ENCODE measurements at places on chromosomes 3 and 15.

GRCh38 chr3:118408431-118408830, 626.2 kb downstream of the IGSF11 start:
- DNase-seq = no peak

DNA sequence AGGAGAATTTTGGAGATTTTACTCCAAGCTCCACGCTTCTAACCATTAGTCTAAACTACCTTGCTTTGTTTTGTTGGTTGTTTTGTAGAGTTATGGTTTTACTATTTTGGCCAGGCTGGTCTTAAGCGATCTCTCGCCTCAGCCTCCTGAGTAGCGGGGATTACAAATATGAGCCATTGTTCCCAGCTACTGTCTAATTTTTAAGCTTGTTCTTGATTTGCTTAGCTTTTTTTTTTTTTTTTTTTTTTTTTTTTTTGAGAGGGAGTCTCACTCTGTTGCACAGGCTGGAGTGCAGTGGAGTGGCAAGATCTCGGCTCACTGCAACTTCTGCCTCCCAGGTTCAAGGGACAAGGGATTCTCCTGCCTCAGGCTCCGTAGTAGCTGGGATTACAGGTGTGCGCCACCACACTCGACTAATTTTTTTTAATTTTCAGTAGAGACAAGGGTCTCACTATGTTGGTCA, 28.5 kb downstream of the EFCAB12 start:
- no peak for DNase-seq

DNA sequence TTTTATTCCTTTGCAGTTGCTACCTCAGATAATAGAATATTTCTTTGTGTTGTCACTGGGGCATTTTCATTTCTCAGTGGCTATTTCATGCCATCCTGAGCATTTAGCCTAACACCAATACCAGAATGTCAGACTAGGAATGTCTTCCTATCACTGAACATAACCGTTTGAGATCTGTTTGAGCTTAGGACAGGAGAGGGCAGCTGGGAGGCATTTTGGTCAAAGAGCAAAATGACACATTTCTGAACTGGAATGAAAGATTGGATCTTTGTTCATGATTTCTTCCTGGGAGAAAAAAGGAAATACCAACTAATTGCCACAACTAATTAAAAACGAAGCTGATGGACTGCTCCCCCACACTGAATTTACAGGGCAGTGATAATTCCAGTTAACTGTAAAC, 921.3 kb upstream of the NR2F2 start:
- no peak for DNase-seq

GRCh38 chr3:16741103-16741758, 136.0 kb upstream of the DAZL start:
- DNase-seq = peak; percentile 94

DNA sequence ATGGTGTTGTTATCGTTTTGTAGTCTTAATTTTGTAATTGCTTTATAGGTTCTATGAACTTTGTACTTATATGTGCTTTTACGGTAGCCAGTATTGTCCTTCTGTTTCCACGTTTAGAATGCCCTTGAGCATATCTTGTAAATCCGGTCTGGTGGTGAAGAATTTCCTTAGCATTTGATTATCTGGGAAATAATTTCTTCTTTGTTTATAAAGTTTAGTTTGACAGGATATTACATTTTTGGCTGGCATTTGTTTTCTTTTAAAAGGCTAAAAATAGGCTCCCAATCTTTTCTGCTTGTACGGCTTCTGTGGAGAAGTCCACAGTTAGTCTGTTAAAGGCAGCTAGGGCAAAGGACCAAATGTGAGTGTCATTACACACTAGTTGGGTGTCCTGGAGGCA, 36.7 kb downstream of the SPESP1 start:
- no peak for DNase-seq

DNA sequence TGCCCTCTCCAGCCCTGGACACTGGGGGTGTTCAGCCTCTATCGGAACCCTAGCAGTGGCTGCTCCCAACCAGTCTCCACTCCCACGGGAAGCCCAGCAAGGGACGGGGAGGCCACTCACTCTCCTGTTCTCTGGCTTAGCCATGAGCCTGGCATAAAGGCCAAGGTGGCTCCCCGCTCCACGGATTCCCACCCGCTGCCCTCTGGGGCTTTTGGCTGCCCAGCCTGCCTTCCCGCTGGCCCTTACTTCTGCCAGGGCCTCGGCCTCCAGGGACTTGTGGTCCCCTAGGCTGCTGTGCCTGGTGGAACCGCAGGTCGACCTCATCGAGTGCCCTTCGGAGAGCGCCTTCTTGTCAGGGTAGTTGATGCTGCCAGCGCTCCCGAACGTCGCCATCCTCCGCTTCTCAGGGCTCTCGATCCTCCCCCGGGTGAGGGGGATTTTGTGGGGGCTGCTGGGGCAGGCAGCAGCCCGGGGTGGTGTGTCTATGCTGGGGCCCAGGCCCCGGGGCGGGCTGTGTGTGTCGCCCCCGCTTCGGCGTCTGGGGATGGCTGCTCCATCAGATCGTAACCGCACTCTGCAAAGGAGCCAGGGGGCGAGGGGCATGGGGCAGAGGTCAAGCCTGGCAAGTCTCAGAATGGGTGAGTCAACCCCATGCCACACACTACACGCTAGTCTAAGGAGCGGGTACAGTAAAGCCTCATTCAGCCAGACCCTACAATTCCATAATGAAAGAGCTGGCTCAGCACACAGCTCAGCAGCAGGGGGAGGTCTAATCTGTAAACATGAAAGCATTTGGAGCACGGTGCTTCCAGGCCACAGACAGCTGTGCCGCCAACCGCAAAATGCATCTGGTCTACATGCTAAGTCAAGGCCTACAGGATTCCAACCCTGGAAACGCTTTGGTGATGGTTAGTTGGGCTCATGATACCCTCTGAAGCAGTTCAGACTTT, 27.3 kb upstream of the RAD18 start:
- DNase-seq = peak; percentile 84

DNA sequence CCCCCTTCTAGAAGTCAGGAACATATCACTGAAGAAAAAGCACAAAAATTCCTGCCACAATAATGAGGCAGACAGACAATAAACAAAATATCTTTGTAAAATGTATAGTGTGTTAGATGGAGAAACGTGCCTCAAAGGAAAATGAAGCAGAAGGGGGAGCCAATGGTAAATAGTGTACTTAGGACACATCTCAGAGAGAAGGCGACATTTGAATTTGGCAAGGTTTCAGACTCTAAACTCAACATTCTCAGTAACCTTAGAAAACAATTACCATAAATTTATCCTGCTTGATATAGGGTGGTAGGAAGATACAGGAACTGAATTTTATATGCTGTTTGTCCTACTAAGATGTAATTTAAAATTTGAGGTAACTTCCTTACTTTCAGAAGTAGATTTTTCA, 52.6 kb upstream of the PTX3 start:
- DNase-seq = no peak

- no peak for DNase-seq
Observed at GRCh38 chr15:79067072-79067833, 23.3 kb downstream of the RASGRF1 start.

GRCh38 chr15:29774900-29775299, 47.4 kb downstream of the TJP1 start:
- DNase-seq = peak; percentile 51

- DNase-seq = no peak
Observed at GRCh38 chr3:162605651-162606204, 1109.1 kb downstream of the OTOL1 start.

GRCh38 chr15:65829130-65829764, 37.2 kb upstream of the DENND4A start:
- DNase-seq = no peak

DNA sequence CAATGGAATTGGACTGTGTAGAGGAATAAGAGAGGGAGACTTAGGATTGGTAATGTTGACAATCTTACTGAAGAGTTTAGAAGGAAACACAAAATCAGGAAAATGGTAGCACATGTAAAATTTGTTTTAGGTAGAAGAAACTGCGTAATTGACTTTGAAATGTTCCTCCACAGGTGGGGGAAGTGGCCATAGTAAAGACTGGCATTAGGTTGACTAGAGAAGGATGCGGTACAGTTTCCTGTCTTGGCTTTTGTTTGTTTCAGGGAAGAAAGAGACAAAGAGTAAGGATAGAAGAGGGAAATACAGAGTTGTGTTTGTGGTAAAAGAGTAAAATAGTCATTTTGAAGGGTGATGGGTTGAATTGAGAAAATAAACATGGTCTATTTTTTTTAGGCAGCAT, 253.6 kb upstream of the ZNF717 start:
- no peak for DNase-seq

- DNase-seq = no peak
Observed at GRCh38 chr3:122081543-122082247, 26.5 kb downstream of the CD86 start.

DNA sequence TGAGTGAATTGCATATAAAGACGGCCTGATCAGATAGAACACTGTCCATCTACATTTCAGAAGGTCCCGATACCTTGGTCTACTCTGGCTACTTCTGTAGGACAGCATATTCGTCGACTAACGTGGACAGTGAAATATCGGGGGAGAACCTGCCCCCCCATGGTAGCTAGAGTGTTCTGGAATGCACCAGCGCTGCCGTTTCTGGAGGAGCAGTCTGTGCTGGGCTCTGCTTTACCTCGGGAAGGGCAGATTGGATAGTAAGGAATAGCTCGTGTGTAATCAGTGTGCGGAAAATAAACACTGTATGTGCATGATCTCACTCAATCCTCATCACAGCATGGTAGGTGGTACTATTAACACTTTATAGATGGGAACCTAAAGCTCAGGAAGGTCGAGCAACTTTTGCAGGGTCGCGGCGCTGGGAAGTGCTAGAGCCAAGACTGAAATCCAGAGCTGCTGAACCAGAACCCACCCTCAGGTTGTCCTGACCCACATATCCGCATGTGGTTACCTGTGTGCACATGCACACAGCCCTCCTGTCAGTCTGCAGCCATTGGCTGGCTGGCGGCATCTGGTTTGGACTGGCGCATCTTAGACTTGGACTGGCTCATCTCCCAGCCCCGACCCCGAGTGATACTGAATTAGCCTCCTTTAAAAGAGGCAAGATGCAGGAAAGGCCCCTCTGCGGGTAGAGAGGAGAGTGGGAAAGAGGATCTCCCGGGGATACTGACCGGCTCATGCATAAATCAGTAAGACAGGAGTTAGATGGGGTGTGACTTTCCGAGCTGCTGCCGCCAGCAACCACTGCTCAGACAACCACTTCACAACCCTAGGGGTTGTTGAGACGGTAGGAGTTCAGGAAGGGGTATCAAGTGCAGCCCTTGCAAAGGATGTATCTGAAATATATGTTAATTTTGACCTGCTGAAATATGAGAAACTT, 155.0 kb upstream of the BHLHE40 start:
- DNase-seq = no peak

- DNase-seq = peak; percentile 14
Observed at GRCh38 chr3:64242435-64242834, 17.2 kb upstream of the PRICKLE2 start.

GRCh38 chr15:73680549-73680948, 3.6 kb upstream of the CD276 start:
- no peak for DNase-seq

DNA sequence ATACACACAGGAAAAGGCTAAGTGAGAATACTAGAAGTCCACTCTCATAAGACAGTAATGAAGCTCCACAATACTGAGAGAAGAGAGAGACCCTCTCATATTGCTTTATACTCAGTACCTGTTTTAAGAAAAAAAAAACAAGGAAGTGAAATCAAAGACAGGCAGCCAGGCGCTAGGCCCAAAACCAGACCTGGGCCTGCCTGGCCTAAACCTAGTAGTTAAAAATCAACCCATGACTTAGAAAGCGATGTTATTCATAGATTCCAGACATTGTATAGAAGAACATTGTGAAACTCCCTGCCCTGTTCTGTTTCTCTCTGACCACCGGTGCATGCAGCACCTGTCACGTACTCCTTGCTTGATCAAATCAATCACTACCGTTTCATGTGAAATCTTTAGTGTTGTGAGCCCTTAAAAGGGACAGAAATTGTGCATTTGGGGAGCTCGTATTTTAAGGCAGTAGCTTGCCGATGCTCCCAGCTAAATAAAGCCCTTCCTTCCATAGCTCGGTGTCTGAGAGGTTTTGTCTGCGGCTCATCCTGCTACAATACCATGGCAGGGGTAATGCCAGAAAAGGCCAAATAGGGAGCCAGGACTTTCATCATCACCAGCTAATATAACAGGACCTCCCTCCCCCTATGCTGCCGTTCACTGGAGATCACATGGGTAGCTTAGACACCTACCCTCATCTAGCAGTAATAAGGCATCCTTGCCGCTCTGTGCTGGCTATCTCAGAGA, 1294.1 kb downstream of the NSUN3 start:
- DNase-seq = no peak

DNA sequence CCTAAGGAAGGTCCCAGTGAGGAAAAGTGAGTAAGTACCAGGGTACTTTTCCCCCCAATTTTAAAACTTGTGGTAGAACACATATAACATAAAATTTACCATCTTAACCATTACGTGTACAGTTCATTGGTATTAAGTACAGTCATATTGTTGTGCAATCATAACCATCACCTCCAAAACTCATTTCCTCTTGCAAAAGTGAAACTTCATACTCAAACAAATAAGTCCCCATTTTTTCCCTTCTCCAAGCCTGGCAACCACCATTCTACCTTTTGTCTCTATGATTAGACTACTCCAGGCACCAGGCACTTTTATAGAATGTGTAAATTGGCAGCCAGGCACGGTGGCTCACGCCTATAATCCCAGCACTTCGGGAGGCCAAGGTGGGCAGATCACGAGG, 12.2 kb downstream of the PRC1 start:
- peak; percentile 53 for DNase-seq

- peak; percentile 8 for DNase-seq
Observed at GRCh38 chr3:139460076-139460475, 16.2 kb downstream of the RBP2 start.

DNA sequence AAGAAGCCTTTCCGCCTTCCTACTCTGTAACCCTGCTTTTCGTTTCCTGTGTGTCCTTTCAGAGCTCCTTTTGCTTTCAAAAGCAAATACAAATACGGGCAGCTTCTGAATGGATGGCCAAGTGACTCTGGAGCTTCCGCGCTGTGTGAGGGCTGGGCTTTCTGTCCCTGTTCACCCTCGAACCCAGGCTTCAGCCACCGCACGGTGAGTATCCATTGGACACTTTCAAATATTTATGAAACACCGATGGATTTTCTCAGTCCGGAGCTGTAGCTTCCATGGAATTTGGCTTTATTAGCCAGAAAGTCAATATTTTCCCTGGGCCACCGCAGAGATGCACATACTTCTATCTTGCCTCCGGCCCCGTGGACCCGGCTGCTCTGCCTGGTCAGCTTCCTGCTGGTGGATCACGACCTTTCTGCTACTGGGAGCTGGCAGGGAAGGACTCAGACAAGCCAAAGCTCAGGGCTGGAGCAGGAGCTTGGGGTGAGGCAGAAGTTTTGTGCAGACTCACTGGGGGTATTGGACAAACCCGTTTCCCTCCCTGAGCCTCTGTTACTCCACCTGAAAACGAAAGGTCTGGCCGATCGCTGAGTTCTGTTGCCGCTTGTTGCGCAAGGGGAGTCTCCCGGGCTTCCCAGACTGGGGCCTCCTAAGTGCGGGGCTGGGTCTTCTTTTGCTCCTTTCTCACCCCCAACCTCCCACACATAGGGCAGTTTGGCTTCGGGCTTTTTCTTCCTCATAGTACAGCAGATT, 63.6 kb downstream of the LINGO1 start:
- no peak for DNase-seq
